ENCODE measurements at places on chromosomes 5 and 9.

- DNase-seq = no peak
These were observed 38.7 kb downstream of the AGXT2 start for GRCh38 chr5:35009019-35009418.

- no peak for DNase-seq
These were observed 143.5 kb upstream of the PPP1R2B start for GRCh38 chr5:156706631-156707030.

DNA sequence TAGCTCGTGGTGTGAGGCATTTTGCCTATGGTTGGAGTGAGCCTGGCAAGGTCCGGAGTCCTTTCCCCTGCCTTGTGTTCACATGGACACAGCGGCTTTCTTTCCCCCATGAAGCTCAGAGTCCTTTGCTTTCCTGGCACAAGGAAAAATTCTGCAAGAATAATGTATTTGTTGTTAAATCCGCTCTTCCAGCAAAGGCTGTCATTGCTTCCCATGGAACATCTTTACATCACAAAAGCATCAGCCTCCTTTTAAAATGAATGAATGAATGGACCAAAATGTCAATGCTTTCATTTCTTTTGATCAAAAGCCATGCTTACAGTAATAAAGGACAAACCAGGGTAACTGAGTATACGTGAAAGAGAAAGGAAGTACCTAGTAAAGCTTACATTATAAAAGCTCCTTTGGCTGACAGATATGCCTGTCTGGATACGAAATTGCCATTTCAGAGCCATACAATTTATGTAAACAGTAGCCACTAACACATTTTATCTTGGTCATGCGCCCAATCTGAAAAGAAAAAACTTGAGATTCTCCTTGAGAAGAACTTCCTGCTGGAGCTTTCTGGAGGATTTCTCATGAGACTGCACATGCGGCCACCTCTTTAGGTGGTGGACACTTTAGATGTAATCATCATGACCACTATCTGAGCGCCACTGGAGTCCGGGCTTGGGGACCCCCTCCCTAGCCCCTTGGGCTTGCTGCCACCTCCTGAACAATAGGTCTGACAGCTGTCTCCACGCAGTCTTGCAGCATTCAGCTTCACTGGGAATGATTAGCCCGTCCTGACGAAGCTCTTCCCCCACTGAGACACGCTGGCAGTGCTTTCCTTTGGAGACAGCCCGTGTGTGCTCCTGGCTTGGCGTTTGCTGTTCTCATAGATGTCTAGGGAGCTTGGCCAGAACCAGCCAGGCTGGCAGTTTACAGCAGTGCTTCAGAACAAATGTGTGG, 355.9 kb downstream of the ADAMTS6 start:
- no peak for DNase-seq

DNA sequence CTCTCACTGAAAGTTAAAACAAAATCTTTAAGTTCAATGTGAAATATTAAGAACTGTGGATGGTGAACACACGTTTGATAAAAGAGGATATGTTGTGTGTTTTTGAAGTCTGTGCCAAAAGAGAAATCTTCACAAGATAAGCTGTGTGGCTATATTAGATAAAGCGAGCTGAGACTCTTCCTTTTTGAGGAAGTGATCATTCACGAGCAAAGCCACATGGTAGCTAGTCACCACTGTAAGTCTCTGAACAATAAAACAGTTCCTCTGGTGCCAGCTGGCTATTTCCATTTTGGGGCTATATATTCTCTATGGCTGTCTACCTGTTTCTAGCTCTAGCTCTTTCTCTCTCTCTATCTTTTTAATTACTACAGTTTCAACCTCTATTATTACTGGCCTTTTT, 1849.2 kb upstream of the C9orf72 start:
- no peak for DNase-seq

DNA sequence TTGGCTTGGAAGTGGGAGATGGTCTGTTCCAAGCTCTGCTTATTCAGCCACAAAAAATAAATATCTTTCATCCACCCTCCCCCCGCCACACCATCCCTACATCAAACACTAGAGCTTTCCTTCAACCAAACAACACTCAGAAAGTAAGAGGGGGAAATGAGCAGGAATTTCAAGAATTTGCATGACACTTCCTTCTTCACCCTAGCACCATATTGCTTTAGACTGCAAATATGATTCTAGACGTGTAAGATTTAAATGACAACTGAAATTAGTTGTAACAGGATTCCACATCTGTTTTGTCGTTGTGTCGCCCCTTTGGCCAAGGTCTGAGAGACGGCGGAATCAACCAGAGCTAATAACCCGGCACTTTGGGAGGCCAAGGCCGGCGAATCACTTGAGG, 88.5 kb downstream of the NDFIP1 start:
- no peak for DNase-seq

DNA sequence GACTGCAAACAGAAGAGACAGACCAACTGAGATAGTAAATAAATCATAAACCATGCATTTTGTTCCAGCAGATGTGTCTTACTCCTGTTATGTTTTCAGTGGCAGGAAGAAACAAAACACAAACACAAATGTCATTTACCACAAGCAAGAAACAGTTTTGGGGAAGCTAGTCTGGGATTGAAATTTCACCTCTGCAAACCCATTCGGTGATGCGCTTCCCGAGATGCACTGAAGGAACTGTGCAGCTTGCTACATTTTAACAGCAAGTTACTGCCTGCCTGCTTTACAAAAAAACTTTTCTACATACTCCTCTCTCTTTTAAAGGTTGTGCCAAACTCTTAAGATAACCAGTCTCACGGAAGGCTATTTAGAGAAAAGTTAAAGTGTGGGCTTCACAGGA, 3.2 kb downstream of the MACROH2A1 start:
- no peak for DNase-seq

DNA sequence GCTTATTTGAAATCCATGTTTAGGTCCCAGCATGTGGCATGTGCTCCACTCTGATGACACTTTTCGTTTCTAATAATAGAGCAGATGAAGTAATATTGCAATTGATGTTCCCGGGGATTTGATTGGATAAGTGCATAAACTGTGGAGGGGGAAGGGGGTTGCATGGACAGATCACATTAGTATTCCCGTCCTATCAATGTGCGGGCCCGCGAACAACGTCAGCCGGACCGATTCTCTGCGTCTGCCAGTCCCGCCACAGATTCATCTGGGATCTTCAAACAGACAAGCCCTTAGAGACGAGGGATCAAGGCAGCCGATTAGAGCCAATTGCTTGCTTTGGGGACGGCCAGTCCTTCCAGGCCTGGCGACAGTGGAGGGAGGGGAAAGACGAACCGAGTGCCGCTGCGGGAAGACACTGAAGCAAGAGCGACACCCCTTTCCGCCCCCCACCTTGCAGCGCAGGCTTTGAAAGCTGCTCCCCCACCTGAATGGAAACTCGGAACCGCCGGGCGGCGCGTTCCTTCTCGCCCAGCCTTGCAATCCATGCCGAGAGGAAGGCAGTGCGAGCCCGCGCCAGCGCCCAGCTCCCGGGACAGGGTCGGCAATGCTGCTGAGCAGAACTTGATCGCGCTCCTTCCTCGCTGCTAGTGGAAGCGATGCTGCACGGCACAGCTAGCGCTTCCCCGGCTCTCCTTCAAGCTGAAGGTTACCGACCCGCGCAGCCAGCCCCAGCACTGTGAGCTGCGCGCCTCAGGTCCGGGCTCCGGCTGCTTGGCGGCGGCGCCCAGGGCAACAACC, at the start of gene RGS7BP:
RGS7BP (plus strand) TSS at position 247 of the 798 bp plus-strand sequence. CDS start 610 bp downstream, outside the sequence.
- peak; percentile 50 for DNase-seq

DNA sequence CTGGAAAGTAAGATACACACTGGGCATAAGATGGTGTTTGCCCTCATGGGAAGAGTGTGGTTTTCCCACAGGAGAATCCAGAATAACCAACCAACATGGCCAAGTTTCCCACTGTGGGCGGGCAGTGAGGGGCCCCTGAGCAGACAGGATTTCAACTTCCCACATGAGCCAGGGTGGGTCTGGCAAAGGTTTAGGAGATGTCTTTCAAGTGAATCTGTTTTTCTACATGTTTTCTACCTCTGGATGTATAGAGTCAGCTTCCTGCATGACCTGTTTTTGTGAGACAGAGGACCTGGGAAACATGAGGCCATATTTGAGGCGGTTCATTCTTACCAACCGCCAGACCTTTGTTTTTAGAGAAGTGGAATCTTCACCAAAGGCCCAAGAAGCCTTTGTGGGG, 100.5 kb downstream of the TLE4 start:
- no peak for DNase-seq

- DNase-seq = peak; percentile 10
These were observed 6.8 kb downstream of the NNT start for GRCh38 chr5:43609752-43610151.

- DNase-seq = no peak
These were observed 2.7 kb downstream of the NRG2 start for GRCh38 chr5:140040358-140040757.

DNA sequence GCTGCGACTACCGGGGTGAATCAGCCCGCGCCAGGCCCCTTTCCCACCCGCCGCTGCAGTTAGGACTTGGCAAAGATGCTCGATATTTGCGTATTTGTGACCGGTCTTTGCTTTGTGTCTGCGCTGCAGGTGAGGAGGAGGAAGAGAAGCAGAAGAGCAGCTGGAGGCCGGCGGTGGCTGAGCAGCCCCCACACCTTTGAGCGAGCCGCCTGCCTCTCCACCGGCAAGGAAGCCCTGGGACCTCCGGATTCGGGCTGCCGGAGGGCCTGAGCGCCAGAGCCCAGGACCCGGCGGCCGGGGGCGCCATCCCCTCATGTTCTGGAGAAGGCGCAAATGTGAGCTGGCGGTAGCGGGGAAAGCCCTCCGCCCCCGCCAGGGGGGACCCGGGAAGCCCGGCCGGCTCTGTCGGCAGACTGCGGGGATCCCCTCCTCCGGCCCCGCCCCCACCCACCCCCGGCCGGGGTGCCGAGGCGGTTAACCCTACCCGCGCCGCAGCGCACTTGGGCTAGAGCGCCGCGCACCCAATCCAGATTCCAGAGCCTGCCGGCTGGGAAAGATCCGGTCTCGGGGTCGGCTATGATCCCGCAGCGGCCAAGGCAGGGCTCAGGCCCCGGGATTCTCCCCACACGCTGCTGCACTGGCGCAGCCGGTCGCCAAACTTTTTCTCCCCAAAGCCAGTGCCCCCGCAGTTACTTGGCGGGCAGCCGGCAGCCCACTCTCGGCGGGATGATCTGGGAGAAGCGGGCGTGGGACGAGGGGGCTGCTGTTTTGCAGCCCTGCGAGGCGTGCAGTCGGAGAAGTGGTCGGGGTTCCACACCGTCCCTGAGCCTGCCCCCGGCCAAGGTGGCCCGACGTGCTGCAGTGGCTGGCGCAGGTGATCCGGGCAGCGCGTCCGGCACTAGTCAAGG, 800 bp upstream of the KCNN2 start:
- DNase-seq = no peak

DNA sequence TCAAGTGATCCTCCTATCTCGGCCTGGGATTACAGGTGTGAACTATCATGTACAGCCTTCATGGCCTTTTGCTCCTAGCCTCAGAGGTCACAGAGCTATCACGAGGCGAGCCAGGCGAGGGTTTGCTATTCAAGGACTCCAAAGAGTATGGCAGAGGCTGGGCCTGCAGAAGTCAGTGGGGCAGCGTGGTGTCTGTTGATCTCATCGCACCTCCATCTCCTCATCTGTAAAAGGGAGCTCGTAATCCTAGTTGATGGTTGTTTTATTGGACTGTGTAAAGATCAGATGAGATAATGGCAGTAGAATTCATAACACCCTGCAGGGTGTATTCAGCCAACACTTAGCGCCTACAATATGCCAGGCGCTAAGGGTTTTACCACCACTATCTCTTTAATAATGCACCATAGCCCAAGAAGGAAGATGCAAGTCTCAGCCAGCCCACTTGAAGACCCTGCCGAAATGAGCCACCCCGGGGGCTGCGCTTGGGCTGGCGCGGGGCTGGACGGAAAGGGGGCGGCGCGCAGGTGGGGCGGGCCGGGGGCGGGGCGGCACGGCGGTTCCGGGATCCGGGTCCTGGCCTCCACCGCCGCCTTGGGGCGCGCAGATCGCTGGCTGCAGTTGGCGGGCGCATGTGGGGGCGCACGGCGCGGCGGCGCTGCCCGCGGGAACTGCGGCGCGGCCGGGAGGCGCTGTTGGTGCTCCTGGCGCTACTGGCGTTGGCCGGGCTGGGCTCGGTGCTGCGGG, at the start of gene GALNT12:
GALNT12 (plus strand) TSS at position 601 of the 744 bp plus-strand sequence; CDS start at position 630, 29 bp downstream.
- DNase-seq = no peak

DNA sequence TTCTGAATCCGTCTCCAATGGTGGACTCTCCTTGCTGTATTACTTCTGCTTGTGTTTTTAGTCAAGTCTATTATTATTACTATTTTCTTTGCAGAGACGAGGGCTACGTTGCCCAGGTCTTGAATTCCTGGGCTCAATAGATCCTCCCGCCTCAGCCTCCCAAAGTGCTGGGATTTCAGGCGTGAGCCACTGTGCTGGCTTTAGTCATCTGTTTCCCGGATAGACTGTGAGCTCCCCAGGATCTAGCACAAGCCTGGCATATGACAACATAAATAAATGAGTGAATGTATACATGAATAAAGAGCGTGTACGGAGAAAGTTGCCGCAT, 439 bp upstream of the DDX46 start:
- DNase-seq = no peak

GRCh38 chr5:44900273-44900954, 91.7 kb downstream of the MRPS30 start:
- no peak for DNase-seq

DNA sequence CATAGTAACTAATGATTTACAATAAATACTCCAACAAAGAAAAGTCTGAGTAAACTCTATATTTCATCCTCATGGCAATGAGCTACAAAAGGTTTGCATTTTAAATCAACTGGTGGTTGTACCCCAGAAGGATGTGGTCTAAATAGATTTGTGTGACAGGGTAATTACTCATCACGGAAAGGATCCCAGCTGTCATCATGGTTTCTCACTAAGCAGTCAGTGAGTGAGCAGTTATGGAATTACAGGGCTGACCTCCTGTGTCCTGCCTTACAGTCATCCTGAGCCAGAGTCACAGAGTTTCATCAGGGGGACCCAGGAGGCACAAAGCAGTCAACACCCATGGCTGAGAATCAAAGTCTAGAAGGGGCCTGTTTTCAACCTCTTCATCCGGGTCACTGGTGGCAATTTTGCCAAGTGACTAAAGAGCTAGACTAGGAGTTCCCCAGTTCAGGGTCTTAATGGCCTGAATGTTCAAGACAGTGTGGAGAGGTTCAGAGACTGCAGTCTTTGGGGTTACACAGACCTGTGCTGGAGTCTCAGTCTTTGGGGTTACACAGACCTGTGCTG, 210.7 kb upstream of the SLC24A2 start:
- no peak for DNase-seq

- DNase-seq = no peak
These were observed 595.9 kb upstream of the MEF2C start for GRCh38 chr5:89478851-89479250.

GRCh38 chr9:125460346-125460745, 198.7 kb downstream of the GAPVD1 start:
- DNase-seq = no peak

- DNase-seq = no peak
These were observed 124.2 kb upstream of the ATP10B start for GRCh38 chr5:160976181-160976580.

DNA sequence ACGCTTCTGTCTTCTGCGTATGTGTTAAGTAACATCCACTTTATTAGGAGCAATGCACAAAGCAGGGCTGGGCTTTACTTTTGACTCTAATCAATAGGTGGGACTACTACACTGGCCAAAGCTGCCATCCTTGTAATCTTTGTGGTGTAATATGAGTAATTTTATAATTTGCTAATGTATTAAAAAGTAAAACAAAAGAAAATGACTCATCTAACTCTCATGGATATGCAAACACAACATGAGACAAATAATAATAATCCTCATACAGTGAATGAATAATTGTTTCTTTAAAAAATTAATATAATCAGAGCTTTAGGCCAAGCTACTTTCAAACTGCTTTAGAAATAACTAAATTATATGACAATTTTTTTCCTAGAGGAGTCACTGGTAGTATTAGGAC, 90.7 kb downstream of the NR3C1 start:
- no peak for DNase-seq

- DNase-seq = no peak
These were observed 18.7 kb downstream of the RASGRF2 start for GRCh38 chr5:80978772-80979317.
